ENCODE measurements at places on chromosomes 6 and 20.

DNA sequence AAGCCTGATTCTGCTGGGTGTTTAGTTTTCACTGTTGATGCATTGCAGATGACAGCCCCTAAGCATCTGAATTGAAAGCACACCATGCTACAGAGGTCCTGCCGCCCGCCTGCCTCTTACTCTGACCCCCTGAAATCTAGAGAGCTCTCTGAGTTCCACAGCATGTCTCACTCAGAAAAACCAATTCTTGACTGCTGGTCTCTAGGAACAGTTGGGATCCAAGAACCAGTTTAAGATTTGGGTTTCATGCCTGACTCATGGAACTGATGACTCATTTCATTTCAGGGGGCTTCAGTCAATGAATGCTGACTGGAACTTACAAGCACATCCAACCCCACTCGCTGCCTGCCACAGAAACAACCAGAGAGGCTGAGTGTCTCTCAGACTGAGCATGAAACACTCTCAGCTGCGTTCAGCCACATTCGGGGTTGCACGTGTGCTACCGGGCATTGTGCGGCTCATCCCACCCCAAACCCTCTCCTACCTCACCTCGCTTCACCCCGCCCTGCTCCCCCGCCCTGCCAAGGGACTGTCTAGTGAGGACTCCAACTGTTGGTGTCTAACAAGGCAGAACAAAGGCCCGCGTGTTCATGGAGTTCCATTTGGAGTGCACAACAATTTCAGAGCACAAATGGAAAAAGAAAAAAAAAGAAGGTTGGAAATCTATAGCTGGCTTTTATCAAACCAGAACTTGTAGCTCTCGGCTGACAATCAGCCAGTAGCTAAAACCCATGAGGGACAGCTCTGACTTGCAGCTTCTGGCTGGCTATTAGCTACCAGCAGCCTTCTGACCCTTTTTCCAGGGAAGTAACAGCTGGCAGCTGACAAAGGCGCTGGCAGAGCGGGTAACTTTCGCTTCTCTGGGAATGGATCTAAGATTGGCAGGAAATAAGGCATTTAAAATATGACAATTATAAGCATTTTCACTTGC is 20.0 kb upstream of the TRAF3IP2 start:
- DNase-seq: no peak

GRCh38 chr6:67812693-67813092 is 822.4 kb upstream of the ADGRB3 start:
- DNase-seq: no peak

DNA sequence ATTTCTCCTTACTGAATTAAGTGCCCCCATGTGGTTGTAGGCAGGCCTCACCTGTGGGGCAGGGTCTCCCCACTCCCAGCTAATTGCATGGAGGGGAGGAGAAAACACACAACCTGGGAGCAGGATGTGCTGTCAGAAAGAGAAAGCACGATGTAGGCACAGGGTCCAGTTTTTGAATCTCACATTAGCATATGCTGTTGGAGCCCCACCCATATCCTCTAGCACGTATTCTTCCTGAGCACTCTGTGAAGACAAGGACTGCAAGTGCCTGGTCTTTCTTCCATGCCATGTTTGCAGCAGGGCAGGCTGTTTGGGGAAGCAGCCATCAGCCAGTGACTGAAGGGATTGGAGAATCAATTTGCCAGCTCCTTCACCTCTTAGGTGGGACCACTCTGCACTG is 108.2 kb downstream of the CFAP61 start:
- no peak for DNase-seq

DNA sequence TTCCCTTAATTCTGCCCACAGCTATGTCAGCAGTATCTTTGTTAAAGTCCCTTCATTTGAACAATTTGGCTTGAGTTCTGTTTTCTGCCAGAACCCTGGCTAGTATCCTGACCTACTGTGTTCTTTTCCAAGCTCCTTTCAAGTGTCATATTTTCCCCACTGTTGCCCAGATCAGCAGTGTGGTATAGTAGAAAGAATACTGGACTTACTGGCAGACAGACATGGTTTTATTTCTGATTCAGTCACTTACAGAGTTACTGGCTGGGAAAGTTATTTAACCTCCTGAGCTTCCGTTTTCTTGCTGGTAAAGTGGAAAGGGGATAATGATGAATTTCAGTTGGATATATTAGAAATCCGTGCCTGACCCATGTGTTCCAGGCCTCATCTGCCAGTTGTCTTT is 39.8 kb upstream of the RAB23 start:
- DNase-seq: no peak

GRCh38 chr6:16493802-16494201 is 255.4 kb downstream of the GMPR start:
- no peak for DNase-seq

DNA sequence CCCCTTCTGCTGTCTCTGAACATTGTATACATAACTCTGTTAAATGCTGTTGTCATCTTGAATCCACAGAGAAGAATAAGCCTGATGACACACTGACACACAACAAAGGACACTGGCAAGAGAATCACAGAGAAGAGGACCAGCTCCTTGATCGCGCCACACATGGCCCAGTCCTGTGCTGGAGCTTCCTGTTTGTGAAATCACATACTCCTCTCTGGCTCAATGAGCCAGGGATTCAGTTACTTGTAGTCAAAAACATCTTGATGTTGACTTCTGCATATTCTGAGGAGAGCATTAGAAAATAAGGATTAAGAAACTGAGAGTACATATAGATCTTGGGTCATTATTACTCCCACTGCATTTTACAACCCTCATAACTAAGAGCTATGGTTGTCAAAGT is 100.1 kb downstream of the EPB41L2 start:
- DNase-seq: no peak

DNA sequence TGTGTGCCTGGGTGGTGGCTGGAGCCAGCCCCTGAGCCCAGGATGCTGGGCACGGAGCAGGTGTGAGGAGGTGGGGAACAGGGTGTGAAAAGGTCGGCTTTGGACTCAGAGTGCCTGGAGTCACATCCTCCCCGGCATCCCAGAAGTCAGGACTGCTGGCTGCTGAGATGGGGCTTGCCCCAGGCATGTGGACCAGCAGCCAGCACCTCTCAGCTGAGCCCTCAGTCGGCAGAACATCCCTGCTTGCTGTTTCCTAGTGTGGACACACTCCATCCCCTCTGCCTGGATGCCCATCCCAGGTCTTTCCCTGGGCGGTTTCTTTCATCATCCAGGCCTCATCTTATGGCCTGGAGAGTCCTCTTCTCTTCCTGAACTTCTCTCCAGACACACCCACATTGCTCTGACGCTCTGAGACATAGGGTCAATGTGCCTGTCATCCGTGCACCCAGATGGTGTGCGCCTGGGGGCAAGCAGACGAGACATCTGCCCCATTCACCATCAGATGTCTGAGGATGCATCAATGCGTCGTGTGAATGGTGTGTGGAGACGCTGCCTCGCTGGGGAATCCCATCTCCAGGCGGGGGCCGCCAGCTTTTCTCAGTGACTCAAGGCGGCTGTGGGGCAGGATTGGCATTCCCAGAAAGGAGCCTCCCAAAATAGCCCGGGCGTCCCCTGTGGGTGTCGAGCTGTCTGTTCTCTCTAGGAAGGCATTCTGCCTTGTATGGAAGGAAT is 104.2 kb downstream of the SYCP2 start:
- peak; percentile 74 for DNase-seq

- peak; percentile 98 for DNase-seq
These were observed 23.7 kb downstream of the MOCS3 start for GRCh38 chr20:50982363-50982762.

DNA sequence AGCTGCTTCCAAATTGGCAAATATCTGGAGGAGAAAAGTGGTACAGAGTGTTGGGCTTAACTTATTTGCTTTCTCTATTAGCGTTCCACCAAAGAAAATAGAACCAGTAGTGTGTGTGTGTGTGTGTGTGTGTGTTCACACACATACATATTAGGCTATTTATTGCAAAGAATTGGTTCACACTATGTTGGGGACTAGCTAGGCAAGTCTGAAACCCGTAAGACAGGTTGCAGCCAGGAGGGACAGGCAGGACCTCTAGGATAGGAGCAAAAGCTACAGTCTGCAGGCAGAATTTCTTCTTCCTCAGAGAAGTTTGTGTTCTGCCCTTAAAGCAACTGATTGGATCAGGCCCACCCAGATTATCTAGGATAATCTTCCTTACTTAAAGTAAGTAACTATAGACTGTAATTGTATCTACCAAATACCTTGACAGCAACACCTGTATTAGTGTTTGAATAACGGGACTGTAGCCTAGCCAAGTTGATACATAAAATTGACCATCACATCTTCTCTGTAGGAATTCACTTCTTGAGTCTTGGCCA is 12.8 kb downstream of the KCTD20 start:
- no peak for DNase-seq

DNA sequence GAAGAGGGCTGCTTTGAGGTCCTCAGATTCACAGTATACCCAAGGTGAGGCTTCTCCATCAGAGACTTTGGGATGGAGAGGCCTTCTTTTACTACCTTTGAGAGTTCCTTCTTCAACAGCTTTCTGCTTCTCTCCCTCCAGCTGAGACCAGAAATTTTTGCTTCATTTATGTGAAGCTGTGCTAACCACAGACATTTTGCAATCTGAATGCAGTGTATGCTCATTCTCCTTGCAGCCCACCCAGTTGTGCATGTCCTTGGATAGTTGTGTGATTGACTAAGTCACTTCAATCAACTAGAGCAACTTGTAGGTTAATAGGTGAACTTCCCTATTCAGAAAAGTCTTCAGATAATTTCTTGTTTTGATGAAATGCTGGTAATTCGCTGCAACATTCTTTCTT is 20.1 kb downstream of the DCBLD1 start:
- no peak for DNase-seq

DNA sequence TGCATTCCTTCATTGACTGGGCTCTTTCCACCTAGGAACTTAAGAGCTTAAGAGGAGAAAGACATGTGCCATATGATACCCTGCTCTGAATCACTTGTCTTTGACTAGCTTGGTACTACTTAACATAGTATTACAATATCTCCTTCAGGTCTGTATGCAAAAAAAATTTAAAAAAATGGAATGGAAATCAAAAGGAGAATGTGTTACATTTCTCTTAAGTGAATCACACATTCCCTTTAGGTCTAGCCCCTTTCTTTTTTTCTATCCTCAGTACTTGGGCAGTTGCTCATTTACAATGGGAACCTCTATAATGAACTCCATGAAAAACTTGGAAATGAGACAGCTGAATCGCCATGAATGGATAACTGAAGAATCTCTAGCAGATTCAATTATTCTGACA is 53.8 kb downstream of the SLC35F1 start:
- no peak for DNase-seq

DNA sequence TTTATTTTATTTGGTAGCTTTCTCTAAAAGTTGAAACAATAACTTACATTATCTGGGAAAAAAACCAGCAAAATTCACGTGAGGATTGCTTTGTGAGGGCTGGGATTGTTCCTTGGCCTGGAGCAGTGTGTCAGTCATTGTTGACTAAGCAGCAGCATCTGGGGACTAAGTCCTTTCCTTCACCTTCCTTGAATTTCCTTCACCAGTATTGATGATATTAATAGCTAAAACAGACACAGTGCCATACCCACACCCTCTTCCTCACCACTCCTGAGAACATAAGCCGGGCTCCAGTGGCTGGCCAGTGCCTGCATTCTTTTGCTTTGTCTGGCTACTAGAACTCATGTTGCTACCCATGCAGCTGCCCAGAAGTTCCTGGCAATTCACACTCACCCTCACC is 23.7 kb downstream of the PLCB1 start:
- no peak for DNase-seq

DNA sequence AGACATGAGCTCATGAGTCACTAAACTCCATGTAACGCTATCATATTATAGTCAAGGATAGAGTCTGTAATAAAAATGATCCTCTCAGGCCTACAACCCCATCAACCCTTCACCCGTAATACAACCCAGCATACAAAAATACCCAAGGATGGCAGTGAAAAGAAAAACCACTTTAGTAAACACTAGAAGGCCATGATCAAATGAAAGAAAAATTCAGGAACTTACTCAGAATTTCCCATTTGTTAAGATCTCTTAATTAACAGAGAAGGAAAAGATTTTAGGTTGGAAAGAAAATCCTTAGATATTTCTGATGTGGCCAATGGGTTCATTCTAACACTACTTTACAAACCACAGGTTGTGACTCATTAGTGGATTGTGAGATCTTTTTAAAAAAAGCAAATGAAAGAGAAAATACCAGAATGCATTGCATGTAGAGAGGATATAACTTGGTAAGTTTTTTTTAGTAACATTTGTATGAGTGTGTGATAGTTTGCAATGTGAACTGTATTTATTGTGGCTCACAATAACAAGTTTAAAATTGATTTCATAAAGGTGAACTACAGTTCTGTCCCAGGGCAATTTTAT is 8.0 kb upstream of the UBE2J1 start:
- no peak for DNase-seq

DNA sequence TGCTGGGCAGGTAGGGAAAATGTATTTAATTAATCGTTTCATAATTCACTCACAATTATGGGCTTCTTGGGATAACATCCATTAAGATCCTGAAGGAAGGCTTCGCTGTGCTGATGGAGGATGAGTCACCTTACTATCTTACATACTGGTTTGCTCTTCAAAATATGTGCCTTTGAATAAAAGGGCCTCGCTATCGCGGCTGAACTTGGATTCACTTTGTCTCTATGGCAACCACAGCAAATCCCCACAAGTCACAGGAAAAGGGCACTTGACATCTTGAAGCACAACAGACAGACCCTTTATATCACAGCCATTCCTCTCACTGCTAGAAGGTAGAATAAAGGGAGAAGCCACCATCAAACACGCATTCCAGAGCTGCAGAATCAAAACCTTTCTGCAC is 141.3 kb upstream of the MYLIP start:
- no peak for DNase-seq

- DNase-seq: no peak
These were observed 8.6 kb upstream of the IL22RA2 start for GRCh38 chr6:137181891-137182653.

DNA sequence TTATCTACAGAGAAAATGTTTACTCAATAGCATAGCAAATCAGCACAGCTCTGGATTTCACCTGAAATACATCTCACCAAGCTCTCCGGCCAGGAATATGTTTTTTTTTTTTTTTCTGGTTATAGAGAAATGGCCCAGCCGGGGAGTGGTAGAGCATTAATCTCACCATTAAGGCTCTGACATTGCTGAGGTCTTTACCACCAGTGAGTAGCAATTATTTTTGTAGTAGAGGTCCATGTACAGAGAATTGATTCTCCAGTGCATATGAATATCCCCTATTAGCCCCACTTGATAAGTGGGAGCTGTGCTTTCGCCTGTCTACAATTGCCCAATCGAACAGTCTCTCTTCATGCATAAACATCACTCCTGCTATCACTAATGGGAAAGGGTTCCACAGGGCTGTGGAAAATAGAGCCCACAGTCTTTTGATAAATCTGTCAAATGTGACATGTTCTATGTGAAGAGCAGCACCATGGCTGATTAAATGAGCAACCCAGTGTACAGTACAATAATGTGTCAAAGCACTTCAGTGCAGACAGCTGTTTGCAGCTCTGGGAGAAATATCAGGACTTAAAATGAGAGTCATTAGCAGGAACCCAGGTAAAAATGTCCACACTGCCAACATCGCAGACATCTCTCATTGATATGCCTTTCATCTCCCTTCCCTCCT is 227.1 kb upstream of the ID4 start:
- no peak for DNase-seq

GRCh38 chr6:153564803-153565202 is 433.7 kb upstream of the RGS17 start:
- DNase-seq: no peak

GRCh38 chr6:138653435-138653834 is 120.1 kb upstream of the CCDC28A start:
- no peak for DNase-seq

GRCh38 chr20:53186635-53187034 is 214.5 kb downstream of the TSHZ2 start:
- DNase-seq: no peak

- DNase-seq: peak; percentile 100
These were observed 13.8 kb upstream of the TLDC2 start for GRCh38 chr20:36861875-36862801.
